ENCODE measurements at places on chromosomes 7 and 10. TPM values are rescaled to one million over a fixed set of nuclear protein-coding genes. Genes with fewer than 3 reads are reported as not detected.

DNA sequence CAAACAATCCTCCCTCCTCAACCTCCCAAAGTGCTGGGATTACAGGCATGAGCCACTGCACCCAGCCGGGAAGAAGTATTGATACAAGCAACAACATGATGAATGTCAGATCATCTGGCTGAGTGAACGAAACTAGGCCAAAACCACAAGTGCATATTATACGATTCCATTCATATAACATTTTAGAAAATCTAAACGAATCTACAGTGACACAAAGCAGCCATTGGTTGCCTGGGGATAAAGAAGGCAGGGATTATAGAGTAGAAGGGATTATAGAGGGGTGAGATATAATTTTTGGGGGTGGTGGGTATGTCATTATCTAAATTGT is 11.5 kb upstream of the RHBDD2 start:
- DNase-seq, result no peak

- DNase-seq, result no peak
These were observed 16.0 kb upstream of the DNTT start for GRCh38 chr10:96288151-96288621.

GRCh38 chr7:91929463-91929862 is 11.2 kb upstream of the AKAP9 start:
- no peak for DNase-seq

DNA sequence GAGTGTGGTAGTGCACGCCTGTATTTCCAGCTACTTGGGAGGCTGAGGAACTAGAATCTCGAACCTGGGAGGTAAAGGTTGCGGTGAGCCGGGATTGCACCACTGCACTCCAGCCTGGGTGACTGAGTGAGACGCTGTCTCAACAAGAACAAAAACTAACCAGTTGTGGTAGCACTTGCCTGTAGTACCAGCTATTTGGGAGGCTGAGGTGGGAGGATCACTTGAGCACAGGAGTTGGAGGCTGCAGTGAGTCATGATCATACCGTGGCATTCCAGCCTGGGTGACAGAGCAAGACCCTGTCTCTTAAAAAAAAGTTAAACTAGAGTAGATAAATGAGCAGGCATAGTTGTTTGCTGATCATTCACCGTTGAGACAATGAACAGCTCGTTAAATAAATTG is 48.9 kb downstream of the CUX1 start:
- DNase-seq, result no peak

DNA sequence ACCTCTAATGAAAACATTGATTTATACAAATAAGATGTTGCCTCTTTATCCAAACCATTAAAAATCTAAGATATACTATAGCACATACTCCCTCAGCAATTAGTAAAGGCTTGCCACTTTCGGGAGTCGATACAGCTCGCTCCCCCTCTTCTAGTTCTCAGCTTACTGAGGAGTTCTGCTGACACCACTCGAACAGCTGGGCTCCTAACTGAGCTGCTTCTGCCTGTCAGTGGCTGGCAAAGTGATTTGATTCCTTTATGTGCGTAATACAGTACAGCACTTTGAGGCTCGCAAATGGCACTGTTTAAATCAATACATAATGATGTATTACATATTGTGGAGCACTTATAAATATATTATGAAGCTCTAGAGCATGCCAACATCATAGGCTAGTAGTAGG is 241.8 kb downstream of the CREB5 start:
- no peak for DNase-seq

DNA sequence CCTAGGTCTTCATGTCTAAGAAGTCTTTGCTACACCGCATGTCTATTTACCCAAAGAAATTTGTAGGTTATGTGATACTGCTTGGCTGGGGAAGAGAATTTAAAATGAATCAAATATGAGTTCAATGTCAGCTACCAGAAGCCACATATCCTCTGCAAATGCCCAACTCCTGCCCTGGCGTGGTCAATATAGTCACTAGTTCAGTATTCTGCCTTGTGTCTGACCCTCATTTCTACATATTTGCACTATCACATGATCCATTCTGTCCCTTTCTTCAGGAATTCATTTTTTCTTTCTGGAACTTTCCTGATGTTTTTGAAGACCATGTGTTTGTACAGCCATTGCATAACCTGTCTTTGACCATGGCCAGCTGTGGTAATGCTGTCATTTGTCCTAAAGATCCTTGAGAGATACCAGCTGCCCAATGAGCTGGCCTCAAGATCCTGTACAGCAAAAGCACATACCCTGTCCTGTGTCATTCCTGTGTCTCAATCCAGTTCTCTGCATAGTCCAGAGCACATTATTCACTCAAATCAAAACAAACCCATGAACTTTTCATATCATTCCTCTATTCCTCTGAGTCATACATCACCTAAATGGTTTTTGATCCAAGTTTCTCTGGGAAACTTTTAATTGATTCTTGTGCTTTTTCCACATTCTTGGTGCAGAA is 524.5 kb downstream of the PARD3 start:
- DNase-seq, result no peak

LRGUK gene
- 2.1 TPM for total RNA-seq

MSMB gene
- not detected for total RNA-seq
